Cortex of kidney (tissue), 1 donor: ENCODE measurements at places on chromosomes 11 and 22.

DNA sequence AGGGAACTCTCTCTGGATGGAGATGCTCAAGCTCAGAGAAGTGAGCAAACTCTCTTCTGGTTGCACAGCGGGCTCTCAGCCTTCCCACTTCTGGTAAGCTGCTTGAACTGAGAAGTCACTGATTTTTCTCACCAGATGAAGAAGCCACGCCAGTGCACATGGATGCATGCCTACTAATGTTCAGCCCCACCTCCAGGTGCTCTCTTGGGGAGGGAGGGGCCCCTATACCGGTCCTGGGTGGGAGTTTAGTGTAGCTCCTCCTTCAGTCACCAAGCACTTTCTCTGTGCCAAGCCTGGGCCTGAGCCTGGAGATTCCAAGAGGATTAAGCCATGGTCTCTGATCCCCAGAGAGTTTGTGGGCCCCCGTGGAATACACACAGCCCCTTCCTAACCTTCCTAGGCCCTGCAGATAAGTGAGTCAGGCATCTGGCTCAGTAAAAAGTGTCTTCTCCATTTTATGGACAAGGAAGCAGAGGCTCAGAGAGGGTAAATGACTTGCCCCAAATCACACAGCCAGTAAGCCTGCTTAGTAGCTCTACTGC lies 142.2 kb downstream of the ST3GAL4 start:
- DNase-seq, result no peak

DNA sequence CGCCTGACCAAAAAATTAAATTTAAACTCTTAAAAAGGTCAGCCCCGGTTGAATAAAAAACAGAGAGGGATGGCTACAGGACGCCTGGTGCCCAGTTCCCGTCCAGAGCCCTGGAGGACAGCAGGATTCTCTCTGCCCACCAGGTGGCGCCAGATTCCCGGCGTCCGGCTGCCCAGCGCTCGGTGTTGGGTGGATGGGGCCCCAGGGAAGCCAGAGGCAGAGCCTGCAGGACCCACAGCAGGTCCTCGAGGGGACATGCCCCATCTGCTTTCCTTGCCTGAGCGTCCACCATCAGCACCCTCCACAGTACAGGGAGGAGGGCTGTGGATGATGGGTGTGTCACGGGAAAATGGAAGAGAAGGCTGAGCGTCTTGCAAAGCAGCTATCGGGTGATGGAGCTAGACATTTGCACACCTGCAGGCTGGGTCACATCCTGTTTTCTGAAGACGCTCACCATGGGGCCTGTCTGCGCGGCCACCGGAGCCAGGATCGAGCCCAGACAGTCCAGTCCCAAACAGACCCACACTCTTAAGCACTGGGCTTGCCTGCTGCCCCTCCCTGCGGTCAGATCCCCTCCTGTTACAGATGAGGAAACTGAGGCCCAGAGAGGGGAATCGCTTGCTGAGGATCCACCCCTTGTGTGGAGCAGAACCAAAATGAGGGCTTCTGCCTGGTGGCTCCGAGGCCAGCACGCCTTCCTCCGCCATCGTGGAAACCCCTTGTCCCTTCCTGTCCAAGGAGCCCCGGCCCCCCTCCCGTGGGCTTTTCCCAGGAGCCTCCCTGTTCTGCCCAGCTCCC lies 18.5 kb upstream of the CBX7 start:
- DNase-seq, result no peak

- DNase-seq, result no peak
Measured at GRCh38 chr22:30243661-30244060, 2.9 kb downstream of the LIF start.

- DNase-seq, result no peak
Measured at GRCh38 chr11:109076870-109077269, 345.1 kb upstream of the C11orf87 start.

GRCh38 chr11:69000831-69001242 lies 12.2 kb downstream of the MRGPRF start:
- no peak for DNase-seq

DNA sequence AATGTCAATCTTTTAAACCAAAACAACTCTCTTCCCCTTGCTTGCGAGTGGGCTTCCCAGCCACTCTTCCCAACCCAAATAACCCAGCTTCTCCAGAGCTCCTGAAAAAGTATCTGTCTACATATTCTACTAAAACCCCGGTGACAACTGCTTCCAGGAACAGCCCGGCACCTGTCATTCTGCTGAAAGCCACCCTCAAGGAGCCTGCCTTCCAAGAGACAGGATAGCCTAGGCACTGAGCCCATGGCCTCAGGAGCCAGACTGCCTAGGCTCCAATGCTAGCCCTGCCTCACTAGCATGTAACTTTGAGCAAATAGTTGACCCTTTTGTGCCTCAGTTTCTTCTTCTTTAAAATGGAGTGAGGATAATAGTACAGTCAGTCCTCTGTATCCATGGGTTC lies 459.8 kb downstream of the SOX6 start:
- no peak for DNase-seq

- DNase-seq, result no peak
Measured at GRCh38 chr11:79957702-79958101, 516.9 kb upstream of the TENM4 start.

GRCh38 chr22:39090426-39091064 lies 6.5 kb upstream of the APOBEC3H start:
- no peak for DNase-seq

GRCh38 chr11:75939992-75940391 lies 125.0 kb downstream of the UVRAG start:
- no peak for DNase-seq

- no peak for DNase-seq
Measured at GRCh38 chr11:43575913-43576310, 104.6 kb upstream of the HSD17B12 start.
